ENCODE measurements at places on chromosomes 6 and 20. TPM values are rescaled to one million over a fixed set of nuclear protein-coding genes. Genes with fewer than 3 reads are reported as not detected.

ECI2 gene
- 52.3 TPM for total RNA-seq

DNA sequence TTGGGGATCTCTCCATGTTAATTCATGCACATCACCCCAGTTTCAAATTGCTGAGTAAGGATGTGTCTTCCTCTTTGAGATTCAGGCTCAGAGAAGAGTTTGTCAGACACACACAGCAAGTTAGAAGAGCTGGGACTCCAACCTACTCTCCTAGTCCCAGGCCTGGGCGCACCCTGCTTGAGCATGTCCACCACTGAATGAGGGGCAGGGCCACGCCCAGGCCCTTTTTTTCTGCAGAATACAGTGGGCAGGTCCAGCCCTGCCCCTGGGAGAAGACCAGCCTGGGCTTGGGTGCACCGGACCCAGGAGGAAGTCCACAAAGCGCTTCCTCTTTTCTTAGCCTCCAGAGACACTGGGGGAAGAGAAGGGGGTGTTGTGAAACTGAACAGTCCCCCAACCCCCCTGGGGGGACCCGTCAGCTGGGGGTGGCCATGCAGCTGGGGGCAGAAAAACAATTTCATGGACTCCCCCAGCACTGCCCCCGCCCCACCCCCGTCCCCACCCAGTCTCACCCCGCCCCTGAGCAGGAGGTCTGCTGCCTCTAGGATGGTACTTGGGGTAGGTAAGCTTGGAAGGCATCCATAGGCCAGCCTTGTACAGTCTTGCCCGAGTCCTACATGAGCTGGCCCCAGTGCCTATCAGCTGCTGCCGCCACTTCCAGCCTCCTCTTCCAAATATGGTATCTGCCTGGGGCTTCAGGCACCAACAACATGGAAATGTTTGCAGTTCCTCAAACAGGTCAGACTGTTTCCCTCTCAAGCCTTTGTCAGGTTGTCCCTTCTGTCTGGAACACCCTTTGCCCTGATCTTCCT lies 11.7 kb upstream of the HCK start:
- no peak for DNase-seq

- no peak for DNase-seq
Observed at GRCh38 chr6:36559011-36559793, 11.9 kb upstream of the STK38 start.

GRCh38 chr20:61328911-61329558 lies 77.0 kb downstream of the CDH4 start:
- DNase-seq, result no peak

Data from testis (tissue), 5 donors.